GF-D8 (cell line): ENCODE measurements at places on chromosomes 12 and 14.

DNA sequence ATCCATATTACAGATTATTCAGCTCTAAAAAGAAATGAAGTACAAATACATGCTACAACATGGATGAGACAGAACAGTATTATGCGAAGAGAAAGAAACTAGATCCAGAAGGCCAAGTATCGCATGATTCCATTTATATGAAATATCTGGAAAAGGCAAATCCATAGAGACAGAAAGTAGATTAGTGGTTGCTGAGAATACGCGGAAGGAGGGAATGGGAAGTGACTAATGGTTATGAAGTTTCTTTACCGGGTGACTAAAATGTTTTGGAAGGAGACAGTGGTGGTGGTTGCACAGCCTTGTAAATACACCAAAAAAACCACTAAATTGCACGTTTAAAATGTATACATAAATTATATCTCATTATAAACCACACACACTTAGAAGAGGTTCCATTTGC, 12.5 kb downstream of the PRDM4 start:
- DNase-seq = no peak

DNA sequence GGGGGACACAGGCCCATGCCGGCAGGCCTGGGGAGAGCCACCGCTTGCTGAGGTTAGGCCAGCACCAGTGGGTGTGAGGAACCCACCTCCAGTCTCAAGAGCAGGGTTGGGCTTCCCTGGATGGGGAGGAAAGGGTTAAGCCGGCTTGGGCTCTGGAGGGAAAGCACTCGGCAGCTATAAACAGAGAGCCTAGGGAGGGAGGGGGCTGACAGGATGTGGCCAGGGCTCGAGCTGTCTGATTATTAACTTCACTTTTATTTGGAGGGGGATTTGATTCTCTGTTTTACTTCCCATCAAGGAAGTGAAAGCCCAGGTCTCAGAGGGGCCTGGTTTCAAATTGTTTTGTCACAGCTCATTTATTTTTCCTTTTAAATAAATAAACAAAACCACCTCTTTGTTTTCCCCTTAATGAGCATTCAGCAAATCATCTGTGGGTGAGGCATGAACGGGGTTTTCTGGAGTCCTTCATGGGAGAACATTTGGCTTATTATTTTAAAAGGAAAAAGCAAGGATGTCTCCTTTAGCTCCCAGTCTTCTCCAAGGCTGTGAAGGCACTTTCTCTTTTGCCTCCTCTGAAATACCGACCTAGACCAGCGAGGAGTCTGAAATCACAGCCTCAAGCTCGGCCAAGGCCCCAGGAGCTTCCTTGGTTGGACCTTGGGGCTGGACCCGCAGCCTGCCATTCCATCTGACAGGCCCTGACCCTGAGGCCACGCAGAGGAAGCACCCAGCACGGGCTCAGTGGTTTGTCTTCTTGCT, 21.9 kb upstream of the ZFP36L1 start:
- no peak for DNase-seq

GRCh38 chr12:120468821-120469449, 613 bp downstream of the SRSF9 start:
- DNase-seq = no peak

DNA sequence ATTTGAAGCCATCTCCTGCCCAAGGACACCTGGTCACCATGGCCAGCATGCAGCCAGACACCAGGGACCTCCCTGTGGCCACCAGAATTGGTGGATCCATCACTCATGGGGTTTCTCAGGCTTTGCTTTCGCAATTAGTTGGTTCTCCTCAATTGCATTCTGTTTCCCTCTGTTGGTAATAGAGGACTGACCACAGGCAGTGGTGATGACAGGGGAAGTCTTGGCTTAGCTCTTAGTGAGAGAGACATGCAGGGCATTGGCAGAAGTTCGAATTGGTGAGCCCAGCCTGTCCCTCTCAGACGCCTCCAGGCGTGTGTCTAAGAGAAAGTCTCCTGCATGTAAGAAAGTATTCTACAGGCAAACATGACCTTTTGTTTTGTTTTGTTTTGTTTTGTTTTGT, 21.3 kb downstream of the HCAR2 start:
- DNase-seq = peak; percentile 6

DNA sequence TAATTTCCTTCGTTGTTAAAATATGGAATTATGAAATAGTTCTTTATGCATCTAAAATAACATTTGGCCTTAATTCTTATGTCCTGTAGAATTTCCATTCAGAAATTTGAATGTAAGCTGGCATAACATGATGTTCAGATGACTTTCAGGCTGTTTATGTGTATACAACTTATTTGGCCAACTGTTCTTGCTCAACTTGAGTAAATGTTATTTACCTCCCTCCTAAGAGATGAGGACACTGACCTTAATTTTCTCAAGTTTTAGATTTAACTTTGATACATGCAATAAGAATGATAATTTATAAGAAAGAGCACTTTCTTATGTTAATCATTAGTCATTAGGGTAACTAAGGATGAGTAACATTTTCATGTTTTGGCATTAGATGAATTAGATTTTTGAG, 365.4 kb downstream of the AEBP2 start:
- no peak for DNase-seq

- no peak for DNase-seq
Measured at GRCh38 chr14:99426265-99426664, 54.4 kb downstream of the SETD3 start.

- no peak for DNase-seq
Measured at GRCh38 chr12:72547573-72547972, 275.4 kb downstream of the TRHDE start.
